ENCODE measurements at places on chromosomes 2 and 18. TPM values are rescaled to one million over a fixed set of nuclear protein-coding genes. Genes with fewer than 3 reads are reported as not detected.

Gene FOXD4L1
- total RNA-seq, result not detected

Gene FOXI3
- not detected for total RNA-seq

Gene OR6B2
- total RNA-seq, result not detected

Gene SLC30A3
- not detected for total RNA-seq

Gene LIMS3
- 4.7 TPM for total RNA-seq

DNA sequence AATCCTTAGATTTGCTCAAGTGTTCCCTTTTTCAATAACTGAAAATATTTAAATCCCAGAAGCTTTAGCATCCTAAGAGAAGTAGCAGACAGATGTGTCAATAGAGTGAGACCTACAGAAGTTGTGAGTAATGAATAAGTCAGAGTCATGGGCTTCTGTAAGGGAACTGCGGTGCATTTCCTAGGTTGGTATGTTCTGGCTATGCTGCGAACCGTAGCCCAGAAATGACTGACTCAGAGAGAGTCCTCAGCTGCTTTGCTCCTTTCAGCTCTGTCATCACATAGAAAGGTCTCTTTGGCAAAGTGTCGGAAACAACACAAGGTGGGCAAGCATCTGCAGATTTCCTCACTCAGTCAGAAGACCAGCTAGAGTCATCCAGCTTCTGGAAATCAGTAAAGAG lies 297.1 kb downstream of the ARHGAP15 start:
- H3K36me3 ChIP-seq, result no peaks in the 10 kb centered on the region
- no peak overlapping the region for H3K27ac ChIP-seq
- no peak overlapping the region for H3K4me3 ChIP-seq
- no peak for DNase-seq

DNA sequence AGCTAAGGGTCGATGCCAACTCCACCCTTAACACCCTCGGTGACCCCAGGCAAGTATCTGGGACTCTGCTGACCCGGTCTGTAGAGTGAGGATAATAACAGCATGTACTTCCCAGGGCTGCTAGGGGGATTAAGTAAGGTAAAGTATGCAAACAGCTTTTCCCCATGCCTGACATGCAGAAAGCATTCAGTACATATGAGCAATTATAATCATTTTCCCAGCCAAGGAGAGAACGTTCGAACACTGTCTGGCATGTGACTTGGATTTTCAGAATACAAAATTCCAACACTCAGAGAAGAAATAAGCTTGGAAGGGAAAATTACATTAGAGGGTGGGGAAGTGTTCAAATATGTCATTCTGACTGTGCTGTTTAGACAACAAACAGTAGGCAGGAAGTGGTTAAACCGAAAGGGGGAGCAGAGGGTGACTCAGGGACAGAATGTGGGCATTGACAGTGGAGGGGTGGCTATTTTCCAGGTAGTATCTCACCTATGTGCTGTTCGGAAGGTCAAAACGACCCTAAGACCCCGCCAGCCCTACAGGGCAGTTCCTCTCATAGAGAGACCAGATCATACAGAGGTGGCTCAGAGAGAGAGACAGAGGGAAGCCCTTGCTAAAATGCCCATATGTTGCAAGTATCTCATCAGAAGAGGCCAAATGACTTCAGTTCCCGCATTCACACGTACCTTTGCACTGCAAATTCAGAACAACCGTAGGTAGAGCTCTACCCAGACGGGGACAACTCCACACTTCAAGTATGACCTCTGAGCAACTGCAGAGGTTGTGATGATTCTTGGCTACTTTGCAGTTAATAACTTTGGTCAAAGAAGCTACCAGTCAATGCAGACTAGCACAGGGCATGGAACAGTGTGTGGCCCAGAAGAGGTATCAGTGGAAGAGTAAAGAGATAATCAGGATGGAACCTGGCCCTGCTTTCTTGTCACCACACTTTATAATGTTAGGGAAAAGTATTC lies 14.8 kb downstream of the ASPRV1 start:
- no peak overlapping the region for H3K27ac ChIP-seq
- no peaks in the 10 kb centered on the region for H3K36me3 ChIP-seq
- H3K4me1 ChIP-seq, result no peaks in the 10 kb centered on the region
- no peaks in the 10 kb centered on the region for H3K27me3 ChIP-seq
- no peak overlapping the region for H3K4me3 ChIP-seq

GRCh38 chr2:183597841-183598240 lies 473.6 kb downstream of the NUP35 start:
- H3K27me3 ChIP-seq, result no peaks in the 10 kb centered on the region
- DNase-seq, result no peak
- H3K4me3 ChIP-seq, result no peak overlapping the region
- H3K36me3 ChIP-seq, result no peaks in the 10 kb centered on the region

- H3K36me3 ChIP-seq, result peaks cover 2% of the 10 kb centered on the region
- H3K4me1 ChIP-seq, result no peaks in the 10 kb centered on the region
- no peak for DNase-seq
Observed at GRCh38 chr2:231161877-231162329, 36.5 kb upstream of the ARMC9 start.

GRCh38 chr2:134278553-134278952 lies 24.7 kb downstream of the MGAT5 start:
- DNase-seq, result no peak
- H3K36me3 ChIP-seq, result no peaks in the 10 kb centered on the region
- no peak overlapping the region for H3K4me3 ChIP-seq
- no peaks in the 10 kb centered on the region for H3K27me3 ChIP-seq

DNA sequence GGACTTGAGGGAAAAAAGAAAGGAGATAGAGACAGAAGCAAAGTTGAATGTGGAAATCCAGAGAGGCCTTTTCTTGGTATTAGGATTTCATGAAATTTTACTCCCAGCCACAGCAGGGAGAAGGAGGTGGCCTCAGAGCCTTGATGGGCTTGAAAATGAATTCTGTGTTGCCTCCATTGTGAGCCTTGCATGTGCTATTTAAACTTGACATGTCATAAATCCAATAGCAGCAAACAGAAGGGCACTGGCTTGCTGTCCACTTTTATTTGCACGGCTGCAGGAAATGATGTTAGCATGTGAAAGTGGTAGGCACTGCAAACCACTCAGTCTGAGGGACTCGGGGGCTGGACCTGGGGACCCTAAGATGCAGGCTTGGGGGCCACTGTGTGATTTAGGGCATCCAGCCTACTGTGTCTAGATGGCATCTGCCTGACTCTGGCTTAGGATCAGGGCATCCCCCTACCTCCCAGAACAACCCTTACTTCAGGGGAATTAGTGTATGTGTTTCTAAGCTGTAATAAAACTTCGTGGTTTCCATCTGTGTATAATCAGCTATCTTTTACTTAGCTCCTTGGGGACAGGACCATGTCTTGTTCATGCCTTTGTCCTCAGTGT lies 139.1 kb upstream of the SKOR2 start:
- no peak overlapping the region for H3K27ac ChIP-seq
- H3K4me3 ChIP-seq, result no peak overlapping the region
- no peaks in the 10 kb centered on the region for H3K4me1 ChIP-seq
- H3K27me3 ChIP-seq, result no peaks in the 10 kb centered on the region
- no peak for DNase-seq

DNA sequence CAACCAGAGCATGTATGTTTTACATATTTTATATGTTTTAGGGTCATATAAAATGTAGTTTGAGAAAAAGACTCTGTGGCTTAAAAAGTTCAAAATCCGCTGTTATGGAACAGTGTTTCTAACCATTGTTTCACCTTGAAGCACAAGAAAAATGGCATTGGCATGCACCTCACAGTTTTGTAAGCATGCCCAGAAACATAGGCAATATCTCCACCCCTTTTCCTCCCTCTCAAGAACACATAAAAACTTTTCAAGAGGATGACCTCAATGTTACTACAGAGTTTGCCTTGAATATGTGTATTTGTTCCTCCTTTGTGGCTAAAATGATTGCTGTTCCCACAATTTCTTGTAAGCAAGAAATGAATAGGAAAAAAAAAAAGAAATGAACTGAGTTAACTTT lies 29.3 kb upstream of the SLC40A1 start:
- no peak for DNase-seq
- H3K4me3 ChIP-seq, result no peak overlapping the region
- no peaks in the 10 kb centered on the region for H3K27me3 ChIP-seq
- H3K27ac ChIP-seq, result no peak overlapping the region
- peaks cover 16% of the 10 kb centered on the region for H3K4me1 ChIP-seq

DNA sequence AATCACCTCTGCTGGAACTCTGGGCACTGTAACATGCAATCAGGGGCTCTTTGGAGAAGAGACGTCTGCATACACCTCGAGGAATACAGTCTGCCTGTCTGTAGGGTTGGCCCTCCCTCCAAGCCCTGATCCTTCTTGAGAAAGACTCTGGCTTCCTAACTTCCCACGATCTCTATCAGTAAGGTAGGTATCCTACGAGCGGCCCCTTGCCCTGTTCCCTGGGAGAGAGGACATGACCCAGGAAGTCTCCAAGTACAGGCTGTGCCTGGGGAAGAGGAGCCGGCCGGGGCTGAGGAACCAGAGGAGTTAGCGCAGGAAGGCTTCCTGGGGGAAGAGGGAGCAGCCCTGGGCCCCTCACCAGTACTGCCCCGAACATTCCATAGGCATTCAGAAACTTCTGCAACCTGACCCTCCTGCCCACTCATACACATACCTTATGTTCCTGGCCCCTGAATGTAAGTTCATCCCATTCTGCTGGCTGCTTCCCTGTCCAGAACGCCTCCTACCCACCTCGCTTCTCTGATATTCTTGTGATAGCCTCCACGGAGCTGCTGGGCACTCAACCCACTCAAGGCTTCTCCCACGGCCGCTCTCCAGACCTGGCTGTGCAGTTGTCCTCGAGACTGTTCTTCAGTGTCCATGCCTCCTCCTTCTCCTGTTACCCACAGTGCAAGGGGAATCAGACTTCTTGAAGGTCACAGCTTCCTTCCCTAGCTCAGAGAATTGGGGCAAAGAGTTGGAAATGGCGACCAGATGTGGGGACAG lies 116.1 kb downstream of the CYP26B1 start:
- H3K27me3 ChIP-seq, result no peaks in the 10 kb centered on the region
- H3K27ac ChIP-seq, result no peak overlapping the region
- DNase-seq, result no peak
- H3K4me3 ChIP-seq, result no peak overlapping the region
- H3K4me1 ChIP-seq, result no peaks in the 10 kb centered on the region

- no peak for DNase-seq
- peak overlapping the region; percentile 1 for H3K27ac ChIP-seq
- H3K4me3 ChIP-seq, result no peak overlapping the region
- H3K4me1 ChIP-seq, result peaks cover 16% of the 10 kb centered on the region
- no peaks in the 10 kb centered on the region for H3K36me3 ChIP-seq
- no peaks in the 10 kb centered on the region for H3K27me3 ChIP-seq
Observed at GRCh38 chr2:9984871-9985480, 33.5 kb downstream of the GRHL1 start.

DNA sequence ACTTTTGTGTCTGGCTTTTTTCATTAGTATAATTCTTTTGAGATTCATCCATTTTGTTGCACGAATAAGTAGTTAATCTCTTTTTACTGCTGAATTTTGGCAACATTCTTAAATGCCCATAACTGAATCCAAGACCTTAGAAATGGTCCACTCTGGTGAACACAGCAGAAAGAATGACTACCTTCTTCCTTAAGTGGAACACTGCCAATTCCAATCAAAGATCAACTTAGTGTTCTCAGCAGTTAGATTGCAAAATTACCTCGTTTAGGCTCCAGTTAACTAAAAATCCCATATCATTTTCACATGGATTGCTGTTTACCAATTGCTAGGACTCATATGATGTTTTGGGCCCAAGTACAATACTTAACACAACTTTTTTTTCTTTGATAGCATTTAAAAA lies 59.9 kb downstream of the MDH1 start:
- H3K27me3 ChIP-seq, result no peaks in the 10 kb centered on the region
- H3K4me3 ChIP-seq, result no peak overlapping the region
- no peaks in the 10 kb centered on the region for H3K4me1 ChIP-seq
- no peaks in the 10 kb centered on the region for H3K36me3 ChIP-seq
- no peak overlapping the region for H3K27ac ChIP-seq

GRCh38 chr2:2699121-2699505 lies 368.0 kb upstream of the MYT1L start:
- H3K36me3 ChIP-seq, result no peaks in the 10 kb centered on the region
- no peaks in the 10 kb centered on the region for H3K27me3 ChIP-seq
- no peak overlapping the region for H3K27ac ChIP-seq

DNA sequence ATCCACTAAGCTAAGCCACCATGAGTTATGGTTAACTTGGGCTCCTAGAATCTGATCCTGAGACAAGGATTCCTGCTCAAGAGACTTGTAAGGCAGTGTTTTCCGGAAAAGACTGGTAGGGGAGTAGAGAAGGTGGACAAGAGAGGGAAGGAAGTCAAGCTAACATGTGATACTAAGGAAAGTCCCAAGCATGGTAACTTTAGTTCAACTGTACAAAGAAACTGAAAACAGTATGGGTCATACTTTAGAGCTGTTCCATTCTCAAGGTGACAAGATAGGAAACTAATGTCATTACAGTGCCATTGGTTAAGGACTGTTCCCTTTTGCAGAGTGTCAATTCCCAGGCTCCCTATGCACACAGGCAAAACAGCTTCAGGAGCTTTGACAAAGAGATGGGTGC lies 5.8 kb downstream of the MYO5B start:
- no peaks in the 10 kb centered on the region for H3K36me3 ChIP-seq
- H3K4me1 ChIP-seq, result peaks cover 16% of the 10 kb centered on the region
- no peak for DNase-seq
- no peak overlapping the region for H3K27ac ChIP-seq
- no peaks in the 10 kb centered on the region for H3K27me3 ChIP-seq

GRCh38 chr18:3728704-3729437 lies 278.9 kb downstream of the TGIF1 start:
- H3K36me3 ChIP-seq, result no peaks in the 10 kb centered on the region
- no peak overlapping the region for H3K27ac ChIP-seq
- DNase-seq, result no peak

DNA sequence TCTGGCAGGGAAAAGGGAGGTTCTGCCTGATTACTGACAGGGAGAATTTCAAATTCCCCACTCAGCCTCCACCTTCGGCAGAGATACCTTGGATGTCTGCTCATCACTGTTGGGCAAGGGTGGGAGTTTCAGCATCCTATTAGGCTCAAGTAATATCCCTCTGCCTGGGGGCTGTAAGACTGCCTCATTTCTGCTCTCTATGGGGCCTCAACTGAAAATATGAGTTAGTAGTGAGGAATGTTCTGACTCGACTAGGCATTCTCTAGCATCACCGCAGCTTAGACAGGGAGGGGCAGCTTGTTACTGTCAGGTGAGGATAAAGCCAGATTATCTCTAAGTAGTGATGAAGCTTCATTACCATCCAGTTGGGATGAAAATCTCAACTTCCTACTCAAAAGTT lies 87.7 kb upstream of the LRP1B start:
- no peaks in the 10 kb centered on the region for H3K27me3 ChIP-seq
- H3K27ac ChIP-seq, result no peak overlapping the region
- H3K4me1 ChIP-seq, result no peaks in the 10 kb centered on the region

Measured in body of pancreas (tissue), 4 donors.